ENCODE measurements at places on chromosomes 12 and 14. TPM values are rescaled to one million over a fixed set of nuclear protein-coding genes. Genes with fewer than 3 reads are reported as not detected.

Gene FLVCR2
- 11.6 TPM for total RNA-seq

GRCh38 chr12:63897931-63898330 lies 53.4 kb downstream of the SRGAP1 start:
- DNase-seq: no peak

GRCh38 chr12:19970116-19970515 lies 398.2 kb upstream of the PDE3A start:
- DNase-seq: no peak

DNA sequence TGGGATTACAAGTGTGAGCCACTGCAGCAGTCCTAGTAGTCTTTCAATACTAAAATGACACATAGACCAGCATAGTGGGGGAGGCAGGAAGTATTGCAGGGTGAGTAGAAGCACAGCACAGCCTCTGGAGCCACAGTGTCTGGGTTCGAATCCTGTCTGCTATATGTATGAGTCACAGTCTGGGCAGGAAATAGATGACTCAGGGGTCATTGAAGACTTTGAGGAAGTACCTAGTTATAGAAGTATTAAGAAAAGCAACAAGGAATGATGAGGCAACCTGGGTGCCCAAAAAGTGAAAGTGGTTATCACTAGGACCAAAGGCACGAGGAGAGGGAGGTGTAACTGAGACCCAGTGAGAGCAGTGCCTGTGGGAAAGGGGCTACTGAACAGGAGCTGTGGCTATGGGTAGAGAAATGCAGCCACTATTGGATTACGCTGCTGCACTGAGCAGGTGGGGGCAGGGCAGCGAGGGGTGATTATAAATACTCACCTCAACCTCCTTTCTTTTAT lies 124.0 kb downstream of the PDE3A start:
- DNase-seq: peak; percentile 3

DNA sequence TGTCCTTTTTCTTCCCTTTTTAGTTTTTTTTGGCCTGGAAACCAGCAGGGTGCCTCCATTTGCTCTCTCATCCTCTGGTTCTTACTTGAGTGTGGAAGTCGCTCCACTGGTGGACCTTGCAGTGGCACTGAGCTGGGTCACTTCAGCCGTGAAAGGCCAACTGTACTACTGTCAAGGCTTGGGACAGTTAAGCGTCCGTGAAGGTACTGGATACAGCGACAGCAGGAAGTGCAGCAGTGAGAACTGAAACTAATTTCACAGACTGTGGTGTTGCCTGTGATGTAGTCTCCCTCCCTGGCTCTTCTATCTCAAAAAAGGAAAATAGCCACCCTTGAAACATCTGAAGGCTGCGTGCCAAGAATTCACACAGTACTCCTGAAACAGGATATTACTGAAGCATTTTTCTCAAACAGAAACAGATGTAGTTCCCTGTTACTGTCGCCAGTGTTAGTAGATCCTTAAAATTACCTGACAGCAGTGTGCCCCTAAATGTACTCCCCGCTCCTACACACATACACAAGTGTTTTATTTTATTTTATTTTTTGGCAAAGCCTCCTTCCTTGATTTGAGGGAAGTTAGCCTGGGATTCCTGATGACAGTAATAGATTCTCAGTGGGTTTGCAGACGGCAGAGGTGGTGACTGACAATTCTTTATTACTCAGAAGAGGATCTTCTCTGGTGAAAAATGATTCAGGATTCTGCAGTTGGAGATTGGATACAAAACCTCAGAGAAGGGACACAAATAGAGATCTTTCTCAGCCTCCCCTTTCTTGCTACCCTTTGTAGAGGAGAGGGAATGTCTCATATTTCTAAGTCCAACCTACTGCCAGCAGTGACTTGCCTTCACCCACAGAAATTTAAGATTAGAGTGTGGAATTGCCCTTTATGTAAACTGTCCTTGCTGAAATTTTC lies 4.4 kb downstream of the SUSD6 start:
- no peak for DNase-seq

Gene CCDC177
- not detected for total RNA-seq

DNA sequence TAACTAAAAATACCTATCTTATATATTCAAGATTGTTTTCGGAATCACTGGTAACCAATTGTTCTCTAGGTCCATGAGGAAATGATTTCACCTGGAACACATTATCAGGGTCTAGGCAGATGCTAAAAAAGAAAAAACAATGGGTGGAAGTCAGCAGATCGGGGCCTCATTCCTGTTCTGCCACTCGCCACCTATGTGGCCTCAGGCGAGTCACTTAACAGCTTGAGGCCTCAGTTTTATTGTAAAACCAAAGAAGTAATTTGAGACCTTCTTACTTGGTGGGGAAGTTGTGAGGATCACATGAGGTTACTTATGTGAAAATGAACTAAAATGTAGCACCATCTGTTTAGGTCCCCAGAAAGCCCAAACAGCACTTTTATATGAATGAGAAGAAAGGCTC lies 6.2 kb upstream of the RNASE10 start:
- DNase-seq: no peak

GRCh38 chr12:130796985-130797686 lies 41.9 kb downstream of the STX2 start:
- peak; percentile 25 for DNase-seq

Measured in activated naive CD4-positive, alpha-beta T cell treated with anti-CD3 and anti-CD28 coated beads, Interleukin-2, amount 50 U/mL, for 72 hours (primary cell).